Dorsolateral prefrontal cortex (tissue), 122 donors: ENCODE measurements at places on chromosomes 3 and 15. TPM values are rescaled to one million over a fixed set of nuclear protein-coding genes. Genes with fewer than 3 reads are reported as not detected.

GRCh38 chr15:66515901-66516322 lies 10.8 kb downstream of the ZWILCH start:
- DNase-seq: no peak

- DNase-seq: no peak
These were observed 30.8 kb downstream of the GALNT15 start for GRCh38 chr3:16205156-16205870.

DNA sequence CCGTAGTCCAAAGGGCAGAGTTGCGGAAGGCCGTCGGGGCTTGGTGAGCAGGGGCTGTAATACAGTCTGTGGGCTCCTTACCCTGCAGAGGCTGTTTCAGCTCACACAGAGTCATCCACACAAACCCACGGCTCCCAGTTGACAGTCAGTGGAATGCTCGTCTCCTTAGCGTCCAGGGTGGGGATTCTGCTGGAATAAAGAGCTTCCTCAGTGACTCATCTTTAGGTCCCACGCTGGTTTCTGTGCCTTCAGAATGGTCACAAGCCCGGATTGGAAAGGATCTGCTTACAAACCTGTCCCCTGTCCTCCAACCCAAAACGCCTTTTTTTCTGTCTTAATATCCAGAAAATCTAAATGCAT lies 201.3 kb upstream of the TPM1 start:
- DNase-seq: no peak

DNA sequence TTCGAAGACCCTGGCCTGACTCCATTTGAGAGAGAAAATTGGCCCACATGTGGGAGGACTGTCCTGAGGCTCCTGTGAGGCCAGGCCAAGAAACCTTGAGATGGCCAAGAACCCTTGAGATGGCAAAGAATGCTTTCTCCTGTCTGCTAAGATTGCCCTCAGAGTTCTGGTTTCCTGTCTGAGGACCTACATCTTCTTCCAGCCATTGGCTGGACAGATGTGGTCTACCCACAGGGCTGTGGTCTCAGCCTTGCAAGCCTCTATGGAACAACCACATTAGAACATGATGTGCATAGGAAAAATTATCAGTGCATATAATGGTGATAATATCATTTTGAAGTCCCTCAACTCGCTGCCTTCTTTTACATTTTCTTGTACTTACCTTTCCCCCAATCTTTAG lies 10.8 kb upstream of the RASA2 start:
- DNase-seq: no peak

The TMEM42 gene
- total RNA-seq: 24.0 TPM

The TRNT1 gene
- 26.8 TPM for total RNA-seq

The LYZL4 gene
- total RNA-seq: not detected
